ENCODE measurements at places on chromosomes 4 and X.

DNA sequence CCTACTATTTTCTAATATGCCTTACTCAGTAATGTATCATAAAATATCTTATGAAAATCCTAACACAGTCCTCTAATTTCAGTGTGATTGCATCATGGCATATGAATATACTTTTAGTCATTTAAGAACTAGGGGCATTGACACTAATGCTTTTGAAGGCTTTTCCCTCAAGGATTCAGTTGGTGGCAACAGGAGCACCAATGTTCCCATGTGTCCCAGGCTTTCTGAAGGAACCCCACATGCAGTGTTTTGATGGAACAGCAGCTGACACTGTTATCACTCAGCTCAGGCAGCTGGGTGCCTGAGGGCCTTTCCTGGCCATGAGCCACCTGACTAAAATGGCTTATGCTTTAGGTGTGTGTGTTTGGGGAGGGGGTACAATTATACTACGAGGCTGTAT lies 348.3 kb downstream of the ARHGAP24 start:
- no peak for DNase-seq

- DNase-seq = no peak
Measured at GRCh38 chr4:106032851-106033286, 137.6 kb downstream of the NPNT start.

GRCh38 chr4:142493255-142494110 lies 352.6 kb downstream of the INPP4B start:
- no peak for DNase-seq

GRCh38 chr4:105122350-105122749 lies 24.3 kb upstream of the TET2 start:
- no peak for DNase-seq

- DNase-seq = no peak
Measured at GRCh38 chr4:158817562-158818296, 48.9 kb downstream of the FNIP2 start.

DNA sequence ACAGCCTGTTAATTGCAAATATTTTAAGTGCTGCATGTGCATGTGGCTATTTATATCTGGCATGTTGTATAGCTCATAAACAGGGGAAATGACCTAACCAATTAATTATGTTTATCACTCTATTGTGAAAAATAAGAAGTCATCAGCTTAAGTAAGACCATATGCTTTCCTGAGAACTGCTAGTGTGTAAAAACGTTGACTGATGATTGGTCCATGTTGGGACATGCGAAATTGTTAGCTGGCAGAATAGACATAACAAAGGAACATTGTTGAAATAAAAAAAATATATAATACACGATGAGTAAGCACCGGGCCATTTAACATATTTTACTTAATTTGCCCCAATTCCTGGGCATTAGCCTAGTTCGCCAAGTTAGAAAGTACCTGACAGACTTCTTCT lies 207.5 kb downstream of the ANK2 start:
- no peak for DNase-seq

DNA sequence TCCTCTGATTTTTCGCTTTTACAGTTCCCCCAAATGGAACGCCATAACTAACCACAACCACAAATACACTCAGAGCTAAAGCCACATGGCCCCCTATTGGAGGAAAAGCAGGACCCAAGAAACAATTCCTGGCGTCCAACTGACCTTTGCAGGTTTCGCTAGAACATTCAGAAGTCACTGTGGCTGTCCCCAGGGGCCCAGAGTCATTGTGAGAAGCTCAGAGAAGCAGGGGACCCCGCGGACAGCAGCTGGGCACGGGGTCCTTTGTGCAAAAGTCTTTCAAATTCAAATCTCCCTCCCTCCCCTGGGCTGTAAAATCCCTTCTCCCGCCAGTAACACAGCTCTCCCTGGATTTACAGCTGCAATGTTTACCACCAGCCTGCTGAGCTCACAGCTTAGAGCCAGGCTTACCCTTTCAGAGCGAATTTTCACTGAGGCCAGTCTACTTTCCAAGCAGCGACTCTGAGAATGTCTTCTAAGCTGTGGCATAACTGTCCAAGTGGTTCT lies 214.8 kb downstream of the CRLF2 start:
- DNase-seq = no peak

DNA sequence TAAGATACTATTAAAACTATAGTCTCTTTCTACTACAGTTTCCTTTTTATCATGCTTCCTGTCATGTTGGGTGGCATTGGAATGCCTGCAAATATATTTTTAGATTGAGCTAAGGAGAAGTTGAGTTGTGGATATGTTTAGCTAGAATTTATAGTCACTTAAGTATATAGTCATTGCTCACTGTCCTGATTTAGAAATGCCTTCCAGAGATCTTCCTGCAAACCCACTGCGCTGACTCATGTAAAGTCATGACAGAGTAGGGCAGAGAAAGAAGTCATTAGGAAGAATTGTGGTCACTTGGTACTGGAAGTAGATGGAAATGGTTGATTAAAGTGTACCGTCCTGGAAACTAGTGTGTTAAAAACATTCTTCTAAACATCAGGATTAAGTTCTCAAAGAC lies 490.3 kb upstream of the PABPC4L start:
- no peak for DNase-seq

- no peak for DNase-seq
Measured at GRCh38 chr4:34035225-34035624, 2209.1 kb downstream of the ARAP2 start.

DNA sequence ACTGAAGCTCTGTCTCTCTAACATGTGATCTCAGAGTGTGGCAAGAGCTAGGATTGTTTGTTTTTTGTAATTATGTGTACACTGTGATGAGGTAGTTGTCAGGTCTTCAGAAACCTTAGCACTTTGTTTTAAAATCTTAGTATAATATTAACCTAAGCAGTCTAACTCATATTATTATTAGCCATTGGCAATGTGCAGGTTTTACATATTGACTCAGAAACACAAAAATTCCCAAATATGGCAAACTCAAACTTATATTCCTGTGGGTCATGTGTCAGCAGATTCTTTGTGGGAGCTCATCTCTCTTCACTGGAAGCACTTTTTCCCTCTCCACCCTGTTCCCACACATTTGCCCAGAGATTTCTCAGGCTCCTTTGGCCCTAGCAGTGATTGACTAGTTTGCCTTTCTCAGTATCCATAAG lies 8.2 kb upstream of the PWWP3B start:
- no peak for DNase-seq

GRCh38 chrX:123219916-123220315 lies 35.8 kb downstream of the GRIA3 start:
- no peak for DNase-seq

GRCh38 chrX:107290019-107290418 lies 83.6 kb downstream of the DNAAF6 start:
- no peak for DNase-seq

GRCh38 chr4:33661636-33662035 lies 2582.7 kb downstream of the ARAP2 start:
- no peak for DNase-seq

GRCh38 chr4:168877511-168878491 lies 132.3 kb downstream of the CBR4 start:
- peak; percentile 63 for DNase-seq

- no peak for DNase-seq
Measured at GRCh38 chr4:2289311-2289954, 27.5 kb upstream of the MXD4 start.

- no peak for DNase-seq
Measured at GRCh38 chr4:8874896-8875680, 3.4 kb upstream of the HMX1 start.

DNA sequence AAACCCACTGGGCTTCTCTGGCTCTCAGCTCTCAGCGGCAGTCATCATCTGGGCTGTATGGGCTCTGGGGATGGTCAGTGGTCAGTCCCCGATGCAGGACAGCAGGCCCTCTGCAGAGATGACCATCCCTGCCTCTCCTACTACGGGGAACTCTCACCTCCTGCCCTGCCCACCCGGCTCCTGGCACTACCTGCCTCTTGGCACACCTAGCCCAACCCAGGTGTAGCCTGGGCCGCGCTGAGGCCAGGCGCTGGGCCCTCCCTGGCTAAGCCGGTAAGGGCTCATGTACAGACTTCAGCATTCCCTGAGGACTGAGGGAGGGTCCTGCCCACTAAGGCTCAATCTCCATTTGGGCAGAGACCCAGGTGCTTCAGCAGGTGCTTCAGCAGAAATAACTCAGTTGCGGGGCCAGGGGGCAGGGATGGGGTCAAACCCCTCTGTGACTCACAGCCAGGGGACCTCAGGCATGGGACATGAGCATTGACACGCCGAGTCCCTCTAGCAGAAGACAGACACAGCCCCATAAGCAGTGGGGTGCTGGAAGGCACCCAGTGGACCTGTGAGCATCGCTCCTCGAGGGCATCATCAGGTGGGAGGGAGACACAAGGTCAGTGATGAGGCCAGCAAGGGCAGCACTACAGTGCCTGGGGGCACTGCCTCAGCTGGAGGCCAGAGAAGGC lies 71.0 kb downstream of the ACOX3 start:
- DNase-seq = no peak
